Glutamatergic neuron (in vitro differentiated cells): ENCODE measurements at places on chromosomes 13 and 19. TPM values are rescaled to one million over a fixed set of nuclear protein-coding genes. Genes with fewer than 3 reads are reported as not detected.
A peak's percentile ranks its signal among the peaks of the same experiment; 100 is the strongest.

NDUFA7 gene
- 65.1 TPM for total RNA-seq

DNA sequence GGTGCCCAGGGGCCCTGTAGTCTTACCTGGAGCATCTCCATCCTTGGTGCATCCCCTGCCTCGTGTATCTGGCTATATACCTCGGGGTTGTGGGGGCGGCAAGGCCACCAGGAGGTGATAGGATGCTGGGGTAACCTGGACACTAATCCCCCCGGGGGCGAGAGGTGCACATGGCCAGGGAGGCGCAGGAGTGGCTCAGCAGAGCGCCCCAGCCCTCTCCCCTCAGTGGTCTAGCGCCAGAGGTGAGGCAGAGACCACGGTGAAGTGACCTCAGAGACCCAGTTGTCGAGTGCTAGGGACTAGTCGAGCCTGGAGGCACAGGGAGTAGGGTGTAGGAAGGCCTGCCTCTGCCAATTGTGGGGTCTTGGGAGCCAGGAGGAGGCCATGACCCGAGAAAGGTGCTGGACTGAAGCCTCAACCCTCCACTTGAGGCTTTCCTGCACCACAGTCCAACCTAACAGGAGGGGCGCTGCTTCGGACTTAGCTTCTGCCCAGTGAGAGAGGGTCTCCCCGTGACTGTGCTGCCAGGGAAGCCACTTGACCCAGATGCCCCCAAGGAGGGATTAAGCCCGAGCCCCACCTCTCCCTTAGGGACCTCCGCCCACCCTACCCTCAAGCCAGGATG lies at the start of gene LHB:
Gene LHB (minus strand): TSS at position 51 of the 625 bp plus-strand sequence. CDS start 10 bp downstream, at position 41.
- no peak for DNase-seq
- H3K27me3 ChIP-seq = peaks cover 15% of the 10 kb centered on the region
- no peaks in the 10 kb centered on the region for H3K36me3 ChIP-seq
- no peak within 1 kb of the TSS for H3K27ac ChIP-seq
- H3K4me1 ChIP-seq = peaks cover 3% of the 10 kb centered on the region

GRCh38 chr19:32543115-32543900 lies 37.7 kb upstream of the PDCD5 start:
- H3K27me3 ChIP-seq = peaks cover 3% of the 10 kb centered on the region
- H3K27ac ChIP-seq = peak overlapping the region; percentile 28
- H3K36me3 ChIP-seq = no peaks in the 10 kb centered on the region
- no peak for DNase-seq
- H3K4me1 ChIP-seq = no peaks in the 10 kb centered on the region

- H3K36me3 ChIP-seq = peaks cover 36% of the 10 kb centered on the region
- no peak overlapping the region for H3K4me3 ChIP-seq
- no peak overlapping the region for H3K27ac ChIP-seq
- no peaks in the 10 kb centered on the region for H3K4me1 ChIP-seq
- no peak for DNase-seq
- H3K27me3 ChIP-seq = no peaks in the 10 kb centered on the region
These were observed 3.8 kb upstream of the ZNF233 start for GRCh38 chr19:44255705-44256411.
